ENCODE measurements at places on chromosomes 11 and 22.
A peak's percentile ranks its signal among the peaks of the same experiment; 100 is the strongest.

- no peak for DNase-seq
Observed at GRCh38 chr11:61547246-61547645, 33.6 kb downstream of the SYT7 start.

GRCh38 chr11:68153742-68154141, 32.6 kb upstream of the CHKA start:
- DNase-seq: no peak

DNA sequence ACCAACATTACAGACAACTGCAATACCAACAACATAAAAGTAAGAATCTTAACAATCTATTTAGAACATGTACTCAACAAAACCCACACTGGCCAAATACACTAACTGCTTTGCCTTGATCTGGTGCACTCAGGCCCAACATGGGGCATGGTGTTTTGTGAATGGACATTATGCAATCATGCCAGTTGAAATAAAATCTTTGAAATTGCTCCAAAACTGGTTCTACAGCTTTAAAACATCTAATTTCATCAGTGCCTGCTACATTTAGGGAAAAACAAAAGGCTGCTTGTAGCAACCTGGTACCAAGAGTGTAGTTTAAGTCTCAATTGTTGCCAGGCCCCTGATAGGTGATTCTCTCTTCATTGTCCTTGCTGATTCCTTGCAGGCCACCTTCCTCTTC, 3.3 kb upstream of the CTR9 start:
- no peak for DNase-seq

- peak; percentile 9 for DNase-seq
Observed at GRCh38 chr11:126655807-126656128, 300.3 kb downstream of the ST3GAL4 start.

- DNase-seq: peak; percentile 19
Observed at GRCh38 chr11:128862908-128863660, 4.0 kb downstream of the KCNJ1 start.

DNA sequence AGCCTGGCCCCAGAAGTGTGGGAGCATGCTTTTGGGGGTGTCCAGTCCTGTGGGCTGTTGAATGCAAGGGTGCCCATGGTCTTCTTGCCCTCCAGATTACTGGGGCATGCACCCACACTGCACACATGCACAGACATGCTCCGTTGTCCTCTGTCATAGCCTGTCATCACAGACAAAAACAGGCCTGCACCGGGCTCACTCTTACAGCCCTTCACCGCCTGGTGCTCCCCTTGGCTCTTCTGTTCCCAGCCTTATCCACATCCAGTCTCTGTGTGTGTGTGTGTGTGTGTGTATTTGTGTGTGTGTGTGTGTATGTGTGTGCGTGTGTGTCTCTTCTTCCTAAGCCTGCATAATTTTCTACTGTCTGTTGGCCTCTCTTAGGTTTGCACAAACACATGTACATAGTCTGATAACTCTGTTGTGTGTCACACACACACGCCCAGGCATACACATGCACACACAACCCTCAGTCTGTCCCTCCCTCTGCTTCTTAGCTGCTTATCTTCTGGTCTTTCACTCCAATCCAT, 23.4 kb upstream of the NECTIN1 start:
- DNase-seq: no peak

DNA sequence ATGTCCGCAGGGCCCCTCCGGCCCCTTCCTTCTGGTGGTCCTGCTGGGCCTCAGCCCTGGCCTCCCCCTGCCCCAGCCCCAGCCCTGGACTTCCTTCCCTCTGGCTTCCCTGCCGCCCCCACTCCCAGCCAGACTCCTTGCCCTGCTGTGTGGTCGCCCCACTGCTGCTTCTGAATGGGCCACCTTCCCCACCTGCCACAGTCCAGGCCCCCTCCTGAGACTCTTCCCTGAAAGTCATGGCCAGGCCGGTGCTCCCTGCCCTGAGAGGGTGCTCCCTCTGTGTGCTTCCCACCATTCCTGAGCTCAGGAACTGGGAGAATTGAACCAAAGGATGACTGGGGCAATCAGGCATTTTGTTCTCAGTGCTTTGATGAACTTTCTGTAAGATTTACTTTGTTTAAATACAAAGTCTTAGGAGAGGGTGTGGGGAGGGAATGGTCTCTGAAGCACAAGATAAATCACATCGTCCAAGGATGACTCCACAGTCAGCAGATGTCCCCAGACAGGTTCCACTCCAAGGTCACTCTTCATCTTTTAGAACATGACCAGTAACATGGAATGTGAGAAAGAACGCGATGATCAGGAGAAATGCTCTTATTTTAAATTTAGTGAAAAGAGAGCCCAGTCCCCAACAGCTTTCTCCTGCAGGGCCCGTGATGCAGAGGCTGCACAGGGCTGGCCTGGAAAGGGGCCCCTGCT, 774 bp downstream of the APOBEC3D start:
- DNase-seq: no peak

DNA sequence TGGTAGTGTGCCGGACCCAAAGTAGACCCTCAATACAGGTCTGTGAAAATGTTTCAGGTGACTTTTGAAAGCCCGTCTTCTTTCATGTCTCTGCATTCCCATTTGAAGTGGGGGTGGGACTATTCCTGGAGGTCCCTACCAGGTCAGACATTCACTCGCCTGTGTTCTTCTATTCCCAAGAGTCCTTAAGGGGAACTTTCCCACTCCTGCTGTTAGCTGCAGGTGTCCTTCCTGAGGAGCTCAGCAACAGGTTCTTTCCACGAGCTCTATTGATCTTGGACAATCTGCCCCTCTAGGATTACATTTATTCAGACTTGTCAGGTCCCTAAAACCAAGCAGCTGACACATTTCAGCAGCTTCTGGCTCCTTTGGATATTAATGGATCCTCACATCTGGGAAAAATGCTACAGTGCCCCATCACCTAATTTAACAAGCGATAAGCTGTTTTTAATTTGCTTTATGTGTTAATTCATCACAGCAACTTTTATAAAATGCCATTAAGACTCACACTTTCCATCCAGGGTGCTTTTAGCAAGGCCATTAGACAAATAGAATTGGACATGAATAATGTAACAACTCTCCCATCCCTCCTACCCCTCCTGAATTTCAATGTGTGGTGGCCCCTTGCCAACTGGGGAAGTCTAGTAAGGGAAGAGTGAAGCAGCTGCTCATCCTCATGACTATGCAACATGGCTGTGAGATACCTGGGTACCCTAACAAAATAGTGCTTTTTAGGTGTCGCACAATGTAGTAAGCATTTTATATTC, 259.5 kb upstream of the CCDC90B start:
- DNase-seq: no peak

DNA sequence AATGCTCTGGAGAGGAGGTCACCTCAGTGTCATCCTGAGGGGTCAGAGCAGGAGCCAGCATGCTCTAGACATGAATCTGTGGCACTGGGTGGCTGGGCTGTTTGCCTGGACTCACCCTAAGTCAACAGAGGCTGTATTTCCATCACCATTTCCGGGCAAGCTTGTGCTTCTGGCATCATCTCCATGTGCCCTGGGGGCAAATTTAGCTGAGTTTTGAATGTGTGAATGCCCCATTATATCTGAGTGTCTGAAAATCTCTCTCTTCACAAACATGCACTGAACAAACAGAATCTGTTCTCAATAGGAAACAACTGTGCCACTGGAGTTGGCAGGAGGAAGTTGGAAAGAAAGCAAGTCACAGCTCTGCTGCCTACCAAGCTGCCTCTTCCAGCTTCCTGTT, 356.2 kb downstream of the GRM5 start:
- DNase-seq: peak; percentile 70

DNA sequence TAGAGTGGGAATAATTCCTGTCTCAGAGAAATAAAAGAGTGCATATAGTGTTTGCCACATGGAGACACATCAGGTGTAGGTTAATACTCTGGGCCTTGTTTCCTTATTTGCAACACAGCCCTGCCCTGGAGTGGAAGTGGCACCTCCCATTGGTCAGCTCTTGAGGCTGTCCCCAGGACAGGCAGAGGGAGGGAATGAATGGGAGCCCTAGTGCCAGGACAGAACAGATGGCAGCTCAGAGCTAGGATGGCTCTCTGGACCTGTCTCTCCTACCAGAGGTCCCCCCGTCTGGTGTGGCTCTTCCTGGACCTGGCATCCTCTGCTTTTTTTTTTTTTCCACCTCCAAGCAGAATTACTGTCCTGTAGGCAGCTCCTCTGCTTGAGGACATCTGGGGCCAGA, 35.6 kb downstream of the LIMK2 start:
- DNase-seq: no peak

DNA sequence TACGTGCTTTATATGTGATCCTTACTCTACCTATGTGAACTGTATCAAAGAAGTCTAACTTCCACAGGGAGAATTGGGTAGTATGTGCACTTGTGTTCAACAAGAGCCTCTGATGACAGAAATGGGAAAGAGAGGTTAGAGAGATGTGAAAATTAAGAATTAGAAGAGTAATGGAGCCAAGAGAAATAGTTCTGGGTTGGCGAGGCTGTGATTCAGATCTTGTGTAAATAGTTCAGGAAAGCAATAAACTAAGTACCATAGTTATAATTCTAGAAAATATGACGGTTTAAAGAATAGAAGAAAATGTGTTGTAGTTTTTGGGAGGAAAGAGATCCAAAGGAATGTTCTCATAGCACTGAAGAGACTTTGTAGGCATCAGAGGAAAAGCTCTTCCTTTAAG, 112.4 kb downstream of the ARHGAP42 start:
- DNase-seq: no peak

GRCh38 chr22:44204739-44205515, 24.2 kb downstream of the PARVG start:
- DNase-seq: no peak

DNA sequence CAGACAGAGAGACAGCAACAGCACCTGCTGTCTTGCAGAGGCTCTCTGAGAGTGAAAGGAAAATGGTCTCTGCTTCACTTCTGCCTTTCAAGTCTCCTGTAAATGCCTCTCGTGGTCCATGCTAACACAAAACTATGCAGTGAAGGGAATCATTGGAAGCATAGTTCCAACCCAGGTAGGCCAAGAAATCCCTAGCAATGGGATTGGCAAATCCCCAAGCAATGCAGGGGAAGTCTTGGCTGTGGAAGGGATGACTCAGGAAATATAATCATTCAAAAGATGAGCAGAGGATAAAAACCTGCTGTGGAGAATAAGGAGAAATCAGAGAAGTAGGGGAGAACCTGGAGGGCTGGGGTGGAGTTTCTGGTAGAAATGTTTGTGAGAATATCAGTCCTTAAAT, 216.1 kb upstream of the ZBED5 start:
- DNase-seq: no peak

- no peak for DNase-seq
Observed at GRCh38 chr11:116302756-116303155, 470.0 kb downstream of the BUD13 start.

- DNase-seq: no peak
Observed at GRCh38 chr11:62546244-62546928, at the start of gene AHNAK. Gene AHNAK (minus strand): TSS chr11:62546806. CDS start chr11:62536098, 10,708 bp downstream.

GRCh38 chr11:118338637-118339061, 3.9 kb downstream of the CD3D start:
- no peak for DNase-seq

DNA sequence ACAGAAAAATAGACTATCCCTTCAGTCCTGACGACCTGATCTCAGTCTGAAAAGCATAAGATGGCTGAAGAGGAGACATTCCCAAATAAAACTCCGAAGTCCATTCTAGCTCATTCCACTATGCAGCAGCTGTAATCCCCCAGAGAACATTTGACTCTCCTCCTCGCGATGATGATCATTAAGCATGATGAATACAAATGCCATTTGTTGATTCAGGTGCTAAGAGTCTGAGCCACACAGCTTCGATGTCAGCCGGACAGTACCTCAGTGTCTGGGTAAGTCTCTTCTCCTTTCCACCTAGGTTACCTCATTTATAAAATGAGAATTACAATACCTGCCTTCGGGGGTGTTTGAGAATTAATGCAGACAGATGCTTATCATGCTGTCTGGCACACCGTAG, 94.8 kb downstream of the TENM4 start:
- no peak for DNase-seq

DNA sequence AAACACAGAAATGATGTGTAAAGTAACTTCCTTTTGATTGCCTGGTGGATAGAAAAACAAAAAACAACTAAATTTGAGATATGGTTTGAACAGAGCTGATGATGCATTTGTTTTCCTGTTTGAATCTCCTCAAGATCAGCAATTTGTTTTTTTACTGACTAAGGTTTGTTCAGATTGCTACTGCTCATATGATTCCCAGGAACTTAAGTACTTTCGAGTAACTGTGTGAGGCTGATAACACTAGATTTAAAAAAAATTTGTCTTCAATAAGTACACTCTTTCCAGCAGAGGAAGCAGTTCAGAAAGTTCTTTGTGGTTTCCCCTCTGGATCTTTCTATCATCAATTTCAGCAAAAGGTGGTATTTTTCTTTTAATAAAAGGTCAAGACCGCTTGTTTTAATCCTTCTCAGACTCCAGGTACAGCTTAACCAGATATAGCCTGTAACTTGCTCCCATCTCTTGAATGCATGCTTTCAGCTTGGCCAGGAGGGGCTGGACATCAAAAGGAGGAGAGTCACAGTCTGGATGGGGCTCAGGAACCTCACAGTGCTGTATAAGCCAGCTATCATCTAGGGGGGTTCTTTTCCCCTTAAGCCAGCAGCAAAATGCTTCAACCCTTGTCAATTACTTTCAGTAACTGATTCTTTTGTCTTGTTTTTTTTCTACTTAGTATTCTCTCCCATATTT, 12.3 kb upstream of the MS4A6E start:
- DNase-seq: no peak

- no peak for DNase-seq
Observed at GRCh38 chr22:36303115-36303467, 50.2 kb downstream of the APOL1 start.

DNA sequence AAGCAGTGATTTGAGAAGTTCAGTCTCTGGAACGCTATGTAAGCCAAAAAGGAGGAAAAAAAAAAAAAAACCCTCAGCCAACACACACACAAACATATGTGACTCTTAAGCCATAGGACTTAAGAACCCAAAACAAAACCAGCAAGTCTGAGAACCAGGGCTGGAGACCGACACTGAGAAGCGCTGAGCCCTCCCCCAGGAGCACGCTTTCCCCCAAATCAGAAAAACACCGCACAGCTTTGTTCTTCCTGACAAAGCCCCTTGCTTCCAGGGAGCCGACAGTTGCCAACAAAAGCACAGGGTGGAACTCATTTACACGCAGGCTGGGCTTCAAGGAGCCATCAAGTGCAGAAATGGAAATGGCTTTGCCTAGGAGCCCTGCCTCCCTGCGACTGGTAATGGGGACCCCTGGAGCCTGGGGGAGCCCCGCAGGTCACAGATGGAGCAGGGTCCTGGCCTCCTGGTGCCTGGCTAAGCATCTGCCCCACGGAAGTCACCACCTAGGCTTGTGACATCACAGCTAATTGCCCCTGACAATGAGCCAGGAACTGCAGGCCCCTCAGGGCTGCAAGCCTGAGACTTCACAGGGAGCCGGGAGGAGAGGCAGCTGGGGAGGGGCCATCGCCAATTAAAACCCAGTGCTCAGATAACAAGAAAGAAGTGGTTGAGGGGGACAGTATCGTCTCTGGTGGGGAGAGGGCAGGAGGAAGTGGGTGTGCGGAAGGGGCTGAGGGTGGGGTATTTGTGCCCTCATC, 66.9 kb downstream of the NFAM1 start:
- DNase-seq: no peak

DNA sequence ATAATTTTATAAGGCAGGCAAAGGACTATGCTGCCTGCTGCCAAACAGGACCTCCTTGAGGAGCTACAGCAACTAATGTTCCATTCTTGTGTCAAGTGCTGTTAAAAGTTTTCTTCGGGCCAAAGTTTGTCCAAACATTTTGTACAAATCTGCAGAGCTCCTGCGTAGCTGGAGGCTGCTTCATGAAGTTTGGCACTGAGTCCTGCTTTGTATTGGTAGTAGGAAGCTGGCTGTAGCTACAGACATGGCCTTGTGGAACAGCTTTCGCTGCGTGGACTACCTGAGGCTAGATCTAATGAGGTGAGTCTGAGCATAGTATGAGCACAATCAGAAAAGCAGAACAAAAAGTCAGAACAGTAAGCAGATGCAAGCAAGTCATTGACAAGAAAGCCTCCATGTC, 528.1 kb downstream of the DLG2 start:
- DNase-seq: no peak
